ENCODE measurements at places on chromosomes 12 and 14.

- DNase-seq: no peak
Observed at GRCh38 chr14:99808154-99808505, 14.9 kb downstream of the EML1 start.

DNA sequence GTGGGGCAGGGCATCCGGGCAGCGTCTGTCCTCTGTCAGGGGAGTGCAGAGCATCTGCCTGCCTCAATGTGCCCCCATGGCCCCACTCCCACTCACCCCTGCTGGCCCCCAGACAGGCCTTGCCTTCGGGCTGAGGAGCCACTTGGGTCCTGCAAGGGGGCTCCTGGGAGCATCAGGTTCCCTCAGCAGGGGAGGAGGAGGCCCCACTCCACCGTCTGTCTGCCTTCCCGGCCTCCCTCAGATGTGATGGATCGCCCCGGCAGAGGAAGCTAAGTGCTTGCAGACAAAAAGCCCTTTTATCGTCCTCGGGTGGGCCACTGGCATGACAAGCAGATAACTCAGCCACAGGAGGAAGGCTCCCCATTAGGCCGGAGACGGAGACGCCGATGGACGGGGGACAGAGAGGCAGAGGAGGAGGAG lies 35.1 kb downstream of the NCOR2 start:
- DNase-seq: no peak

DNA sequence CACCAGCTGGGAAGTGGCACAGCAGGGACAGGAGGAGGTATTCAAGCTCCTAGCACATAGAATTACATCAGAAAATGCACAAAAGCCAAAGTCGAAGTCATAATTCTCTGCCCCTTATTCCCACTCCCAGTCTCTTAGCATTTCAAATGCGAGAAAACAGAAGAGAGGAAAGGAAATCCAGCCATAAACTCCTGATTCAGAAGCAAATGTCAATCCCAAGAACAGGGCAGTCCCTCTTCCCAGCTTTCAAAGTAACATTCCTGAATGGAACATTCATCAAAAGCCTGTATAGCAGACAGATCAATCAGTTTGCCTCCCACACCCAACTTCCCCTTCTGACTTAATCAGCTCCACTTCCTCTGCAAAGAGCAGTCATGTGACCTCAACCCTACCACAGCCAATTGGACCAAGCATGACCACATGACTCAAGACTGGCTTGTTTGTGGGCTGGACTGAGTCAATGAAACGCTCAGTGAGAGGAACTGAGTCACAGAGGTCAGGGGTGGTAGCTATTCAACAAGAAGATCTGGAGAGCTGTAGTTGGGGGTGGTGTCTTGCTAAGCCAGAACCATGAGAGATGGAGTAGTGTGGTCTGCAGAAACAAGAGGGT lies 41.4 kb upstream of the TUNAR start:
- DNase-seq: no peak

- no peak for DNase-seq
Observed at GRCh38 chr12:46794593-46795190, 31.1 kb downstream of the SLC38A4 start.

GRCh38 chr12:100324498-100324897 lies 32.4 kb upstream of the SLC17A8 start:
- DNase-seq: no peak

DNA sequence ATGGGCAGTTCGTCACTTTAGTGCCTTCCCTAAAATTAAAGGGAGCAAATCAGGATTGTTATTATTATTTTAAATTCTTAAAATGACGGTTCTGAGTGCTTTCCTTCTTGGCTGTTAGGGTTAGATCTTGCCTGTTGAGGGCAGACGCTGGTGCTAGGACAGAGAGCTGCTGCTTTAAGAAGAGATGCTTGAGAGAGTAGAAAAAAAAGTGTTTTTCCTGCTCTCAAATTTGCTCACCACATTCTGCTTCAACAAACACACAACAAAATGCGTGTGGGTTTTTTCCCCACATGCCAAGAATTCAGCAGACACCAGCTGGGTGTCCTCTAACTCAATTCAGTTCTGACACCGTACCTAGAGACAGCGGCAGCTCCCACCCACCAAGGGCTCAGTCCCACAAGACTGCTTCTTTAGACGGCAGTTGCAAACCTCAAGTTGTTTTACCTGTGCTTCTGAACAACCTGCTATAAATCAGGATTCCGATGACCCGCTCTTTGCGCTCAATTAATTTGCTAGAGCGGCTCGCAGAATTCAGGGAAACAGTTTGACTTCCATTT lies 75.8 kb upstream of the RIN3 start:
- no peak for DNase-seq

- peak; percentile 93 for DNase-seq
Observed at GRCh38 chr14:103544388-103545218, 15.6 kb downstream of the TRMT61A start.

- no peak for DNase-seq
Observed at GRCh38 chr12:114984634-114985061, 300.7 kb upstream of the TBX3 start.

DNA sequence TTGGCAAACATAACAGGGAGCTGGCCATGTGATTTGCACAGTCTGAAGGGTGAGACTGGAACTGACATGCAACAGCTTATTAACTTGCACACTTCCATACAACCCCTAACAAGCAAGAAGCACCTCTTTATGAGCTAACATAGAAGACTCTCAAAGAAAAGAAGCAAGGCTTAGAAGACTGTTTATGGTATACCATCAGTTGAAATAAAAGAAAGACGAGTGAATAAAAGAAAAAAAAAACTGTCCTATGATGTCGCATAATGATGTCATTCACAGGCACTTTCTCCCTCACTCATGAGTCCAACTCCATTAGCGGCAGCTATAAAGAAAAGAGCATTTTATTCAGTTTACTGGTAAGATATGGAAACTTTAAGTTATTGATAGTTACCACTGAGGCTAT lies 3.3 kb upstream of the MDM1 start:
- DNase-seq: no peak

DNA sequence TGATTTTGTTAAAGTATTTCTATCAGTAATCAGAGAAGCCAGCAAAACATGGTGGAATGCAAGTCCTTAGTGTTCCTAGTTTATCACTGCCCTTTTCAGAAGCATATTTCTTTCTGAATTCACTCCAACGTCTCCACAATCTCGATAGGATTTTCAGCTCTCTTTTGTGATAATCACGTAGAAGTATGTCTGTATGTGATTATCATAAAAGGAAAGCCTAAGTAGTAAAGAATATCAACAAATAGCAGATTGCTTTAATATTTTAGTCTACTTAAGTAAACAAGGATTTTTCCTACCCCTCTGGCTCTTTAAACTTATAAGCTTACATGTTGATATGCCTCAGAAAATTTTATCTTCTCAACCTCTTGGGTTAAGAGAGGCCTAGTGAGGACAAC lies 147.4 kb upstream of the NUDT4 start:
- no peak for DNase-seq

DNA sequence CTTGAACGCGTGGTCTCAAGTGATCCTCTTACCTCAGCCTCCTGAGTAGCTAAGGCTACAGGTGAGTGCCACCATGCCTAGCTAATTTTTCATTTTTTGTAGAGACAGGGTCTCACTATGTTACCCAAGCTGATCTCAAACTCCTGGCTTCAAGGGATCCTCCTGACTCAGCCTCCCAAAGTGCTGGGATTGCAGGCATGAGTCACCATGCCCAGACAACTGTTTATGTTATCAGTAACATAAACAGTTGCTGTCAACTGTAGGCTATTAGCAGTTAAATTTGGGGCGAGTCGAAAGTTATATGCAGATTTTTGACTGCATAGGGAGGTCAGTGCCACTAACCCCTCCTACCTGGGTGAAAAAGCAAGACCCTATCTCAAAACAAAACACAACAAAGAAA lies 26.2 kb upstream of the LRRK2 start:
- no peak for DNase-seq

DNA sequence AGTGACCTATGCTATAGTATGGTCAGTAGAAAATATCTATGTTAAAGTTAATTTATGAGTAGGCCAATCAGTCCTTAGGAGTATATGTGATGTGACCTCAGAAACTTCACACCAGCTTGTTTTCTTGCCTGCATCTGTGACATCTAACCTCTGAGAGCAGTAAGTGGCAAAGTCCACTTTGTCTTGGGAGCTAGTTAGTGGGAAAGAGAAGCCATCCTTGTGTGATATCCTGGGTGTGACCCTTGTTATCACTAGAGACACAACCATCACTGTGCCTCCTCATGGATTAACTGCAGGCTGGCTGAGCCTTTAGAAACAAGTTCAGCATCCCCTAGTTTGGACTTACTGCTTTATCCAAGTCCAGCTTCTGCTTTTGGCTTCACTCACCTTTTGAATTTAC lies 170.6 kb upstream of the STXBP6 start:
- DNase-seq: no peak

GRCh38 chr14:38226366-38226765 lies 18.7 kb downstream of the SSTR1 start:
- no peak for DNase-seq

GRCh38 chr14:21917699-21918436 lies 244.2 kb upstream of the OR4E1 start:
- peak; percentile 29 for DNase-seq

DNA sequence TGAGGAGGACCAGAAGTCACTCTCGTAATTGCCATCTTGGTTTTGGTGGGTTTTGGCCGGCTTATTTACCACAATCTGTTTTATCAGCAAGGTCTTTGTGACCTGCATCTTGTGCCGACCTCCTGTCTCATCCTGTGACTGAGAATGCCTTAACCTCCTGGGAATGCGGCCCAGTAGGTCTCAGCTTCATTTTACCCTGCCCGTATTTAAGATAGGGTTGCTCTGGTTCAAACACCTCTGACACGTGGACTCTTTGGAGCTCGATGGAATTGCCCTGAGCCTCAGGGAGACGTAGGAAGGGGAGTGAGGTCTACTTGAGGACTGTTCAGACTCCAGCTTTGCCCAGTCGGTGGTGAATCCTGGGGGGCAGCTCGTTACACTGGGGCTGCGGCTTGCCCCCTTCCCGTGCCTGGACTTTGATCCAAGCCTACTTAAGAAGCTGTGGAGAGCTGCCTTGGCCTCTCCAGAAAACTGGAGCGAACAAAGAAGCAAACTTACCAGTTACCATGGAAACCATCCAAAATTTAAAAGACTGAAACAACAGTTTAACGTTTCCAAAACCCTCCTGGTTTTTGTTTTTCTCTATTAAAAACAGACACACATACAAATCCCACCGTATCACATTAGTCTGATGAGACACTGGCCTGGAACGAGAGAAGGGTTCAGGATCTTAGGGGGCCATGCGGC lies 28.0 kb downstream of the CALM1 start:
- DNase-seq: no peak

GRCh38 chr12:85072826-85073225 lies 36.7 kb downstream of the LRRIQ1 start:
- DNase-seq: no peak

GRCh38 chr14:78904094-78904493 lies 733.9 kb downstream of the NRXN3 start:
- no peak for DNase-seq

DNA sequence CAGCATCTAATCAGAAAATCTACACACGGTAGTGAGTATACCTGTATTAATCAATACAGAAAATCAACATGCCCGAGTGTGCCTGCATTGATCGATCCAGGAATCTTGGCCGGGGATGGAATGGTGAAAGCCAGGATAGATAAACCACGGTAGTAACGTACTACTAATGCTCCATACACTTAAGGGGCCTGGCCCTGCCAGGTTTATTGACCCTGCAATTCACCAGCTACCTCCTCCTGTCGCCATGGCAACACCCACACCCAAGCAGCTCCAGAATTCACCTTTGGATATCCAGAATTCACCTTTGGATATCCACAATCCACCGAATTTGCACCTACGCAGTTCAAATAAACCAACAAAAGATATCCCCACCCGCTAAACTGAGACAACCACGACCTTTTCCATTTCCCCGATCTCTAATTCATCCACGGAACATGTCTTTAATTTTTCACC lies 14.8 kb upstream of the CALM1 start:
- no peak for DNase-seq

DNA sequence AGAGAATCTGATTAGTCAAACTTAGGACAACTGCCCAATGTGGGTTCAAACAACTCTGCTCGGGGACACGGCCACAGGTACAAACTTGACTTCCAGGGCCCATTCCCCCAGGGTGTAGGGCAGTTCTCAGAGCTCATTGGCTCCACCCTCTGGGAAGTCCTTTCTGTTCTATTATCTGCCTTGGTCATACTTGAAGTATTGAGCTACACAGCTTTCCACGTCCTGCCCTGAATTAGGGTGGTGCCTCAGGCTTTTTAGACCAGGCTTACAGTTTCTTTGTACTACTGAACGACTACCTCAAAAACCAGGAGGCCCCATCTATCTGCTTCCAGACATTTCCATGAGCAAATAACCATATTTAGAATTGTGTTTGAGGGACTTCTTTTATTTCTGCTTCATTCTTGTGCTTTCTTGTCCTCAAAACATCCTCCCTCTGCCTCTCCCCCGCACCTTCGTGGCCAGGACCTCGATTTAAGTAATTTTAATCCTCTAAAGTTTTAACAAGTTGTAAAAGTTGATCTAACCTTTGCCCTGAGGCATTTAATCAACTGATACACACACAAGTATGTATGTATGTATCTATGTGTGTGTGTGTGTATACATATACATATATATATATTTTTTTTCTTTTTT lies 281.7 kb upstream of the AMIGO2 start:
- DNase-seq: no peak

All from dorsolateral prefrontal cortex (tissue), 122 donors.